ENCODE measurements at places on chromosomes 5 and 9.

- DNase-seq: no peak
These were observed 404.9 kb upstream of the ADAMTS16 start for GRCh38 chr5:4735261-4735660.

DNA sequence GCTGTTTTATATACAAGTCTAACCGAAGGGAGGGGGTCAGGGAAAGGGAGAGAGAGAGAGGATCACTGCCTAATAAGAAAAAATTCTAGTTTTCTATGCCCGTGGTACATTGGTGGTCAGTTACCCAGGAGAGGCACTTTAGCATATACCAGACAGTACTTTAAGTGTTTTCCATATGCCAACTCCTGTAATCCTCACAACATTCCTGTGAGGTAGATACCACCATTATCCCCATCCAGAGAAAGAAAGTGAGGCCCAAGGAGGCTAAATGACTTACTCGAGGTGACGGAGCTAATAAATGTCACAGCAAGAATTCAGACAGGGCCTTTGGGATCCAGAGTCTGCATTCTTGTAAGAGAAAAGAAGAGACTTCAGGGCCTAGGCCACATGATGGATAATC is 161.8 kb downstream of the NTRK2 start:
- no peak for DNase-seq

DNA sequence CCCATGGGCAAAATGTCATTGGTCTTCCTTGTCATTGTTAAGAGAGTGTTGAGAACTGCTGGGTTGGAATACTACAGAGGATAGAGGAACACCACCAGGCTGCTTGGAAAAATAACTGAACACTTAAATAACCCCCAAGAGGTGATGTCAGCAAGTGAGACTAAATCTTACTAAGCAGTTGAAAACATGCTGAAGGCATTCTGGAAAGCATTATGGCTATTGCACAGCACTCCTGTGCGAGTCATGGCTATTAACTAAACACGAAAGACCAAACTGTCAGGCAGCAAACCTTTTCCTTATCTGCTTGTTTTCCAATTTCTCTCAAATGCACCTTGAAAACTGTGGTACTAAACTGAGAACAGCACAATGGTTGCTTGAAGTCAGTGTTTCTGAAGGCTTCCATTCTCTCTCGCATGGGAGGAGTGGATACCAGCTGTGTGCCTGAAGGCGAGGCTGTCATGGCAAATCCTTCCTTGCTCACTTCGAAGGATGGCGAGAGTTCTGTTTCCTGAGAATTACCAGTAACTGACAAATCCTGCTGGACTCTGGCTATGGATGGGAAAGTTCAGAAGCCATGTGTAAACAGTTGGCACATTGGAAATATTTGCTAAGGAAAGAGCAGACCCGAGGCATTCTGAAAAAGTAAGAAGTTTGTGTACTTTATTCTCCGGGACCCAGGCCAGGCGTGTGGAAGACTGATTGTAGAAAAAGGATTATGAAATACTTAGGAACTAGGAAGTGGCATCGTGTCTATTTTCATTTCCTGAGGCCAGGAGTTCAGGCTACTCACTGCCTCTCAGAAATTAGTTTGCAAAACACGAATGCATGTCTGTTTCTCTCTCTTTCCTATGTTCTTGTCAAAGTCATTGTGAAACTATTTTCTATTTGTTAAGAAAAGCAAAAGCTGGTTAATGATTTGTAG is 182.1 kb downstream of the DMRT2 start:
- DNase-seq: no peak

DNA sequence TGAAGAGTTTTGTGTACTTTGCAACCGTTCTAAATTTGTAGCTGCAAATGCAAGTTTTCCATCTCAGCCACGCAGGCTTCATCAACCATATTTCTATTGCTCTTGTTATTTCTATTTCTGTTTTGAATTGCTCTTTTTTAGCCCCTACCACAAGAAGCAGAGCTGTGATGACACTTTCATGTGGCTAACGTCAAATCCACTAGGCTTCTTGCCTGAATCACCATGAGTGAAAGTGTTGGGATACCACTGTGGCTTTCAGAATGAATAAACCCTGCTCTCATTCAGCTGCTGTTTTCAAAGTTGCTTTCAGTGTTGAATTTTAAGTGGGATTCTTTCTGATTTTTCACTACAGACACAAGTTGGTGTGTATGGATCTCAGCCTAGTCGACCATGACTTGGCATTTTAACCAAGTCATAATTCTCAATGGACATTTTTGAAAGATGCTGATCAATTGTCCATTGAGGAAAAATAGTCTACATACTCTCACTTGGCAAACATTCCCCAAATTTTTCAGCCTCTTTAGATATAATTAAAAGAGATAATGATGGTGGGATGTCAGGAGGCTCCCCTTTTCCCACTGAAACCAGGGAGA is 41.0 kb upstream of the MTAP start:
- DNase-seq: no peak

GRCh38 chr9:134919303-134919702 is 1.6 kb upstream of the FCN1 start:
- DNase-seq: no peak

GRCh38 chr5:146447734-146448380 is 724 bp downstream of the TCERG1 start:
- no peak for DNase-seq

DNA sequence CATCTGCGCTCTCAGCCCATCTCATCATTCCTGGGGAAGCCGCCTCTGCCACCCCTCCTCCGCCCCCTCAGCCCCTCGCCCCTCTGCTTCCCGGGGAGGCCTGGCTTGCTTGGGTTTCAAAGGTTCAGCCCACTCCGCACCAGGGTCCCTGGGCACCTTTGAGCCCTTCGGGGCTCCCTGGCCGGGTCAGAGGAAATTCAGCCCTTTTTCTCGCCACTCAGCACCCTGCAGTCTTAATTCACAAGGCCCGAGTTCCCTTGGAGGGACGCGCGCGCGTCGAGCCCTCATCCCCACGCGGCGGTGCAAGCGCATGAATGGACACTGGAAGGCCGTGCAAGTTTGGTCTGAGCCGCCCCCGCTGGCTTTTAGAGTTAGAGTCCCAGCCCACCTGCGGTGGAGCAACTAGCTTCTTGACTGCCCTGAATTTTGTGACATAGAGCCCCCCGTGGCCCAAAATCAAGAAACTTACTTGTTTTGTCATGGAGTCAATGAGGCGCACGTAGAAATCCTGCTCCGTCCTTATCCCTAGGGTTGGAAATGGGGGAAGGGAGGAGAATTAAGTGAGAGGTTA is 4.5 kb downstream of the EBF1 start:
- DNase-seq: no peak

DNA sequence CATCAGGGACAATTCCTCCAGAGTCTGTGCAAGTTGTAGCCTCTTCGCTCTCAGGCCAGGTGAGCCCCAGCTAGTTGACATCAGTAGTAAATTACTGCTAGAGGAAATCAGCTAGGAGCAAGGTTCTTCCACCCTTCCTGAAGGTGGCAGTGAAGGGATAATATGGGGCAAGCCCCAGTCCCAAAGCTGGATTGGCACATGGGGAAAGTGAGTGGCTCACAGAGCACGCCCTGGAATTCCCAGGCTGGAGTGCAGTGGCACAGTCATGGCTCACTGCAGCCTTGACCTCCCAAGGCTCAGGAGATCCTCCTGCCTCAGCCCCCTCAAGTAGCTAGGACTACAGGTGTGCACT is 82.1 kb downstream of the CYFIP2 start:
- DNase-seq: no peak

DNA sequence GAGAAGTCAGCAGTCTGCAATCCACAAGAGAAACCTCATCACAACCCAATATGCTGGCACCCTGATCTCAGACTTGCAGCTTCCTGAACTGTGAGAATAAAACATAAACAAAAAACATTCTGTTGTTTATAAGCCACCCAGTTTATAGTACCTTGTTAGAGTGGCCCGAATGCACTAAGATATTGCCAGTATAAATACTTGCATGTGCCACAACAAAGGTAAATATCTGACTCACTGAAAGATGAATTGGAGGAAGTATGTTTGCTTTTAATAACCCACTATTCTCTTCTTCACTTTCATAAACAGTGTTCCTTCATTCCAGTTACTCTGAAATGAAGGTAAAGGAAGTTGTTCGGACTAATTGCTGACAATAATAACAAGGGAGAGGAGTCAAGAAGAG is 1163.4 kb upstream of the CDH6 start:
- DNase-seq: no peak

- no peak for DNase-seq
These were observed 37.2 kb downstream of the KDM4C start for GRCh38 chr9:6794936-6795335.

- DNase-seq: no peak
These were observed 250.5 kb downstream of the NR2F1-AS1 start for GRCh38 chr5:93330506-93330905.

DNA sequence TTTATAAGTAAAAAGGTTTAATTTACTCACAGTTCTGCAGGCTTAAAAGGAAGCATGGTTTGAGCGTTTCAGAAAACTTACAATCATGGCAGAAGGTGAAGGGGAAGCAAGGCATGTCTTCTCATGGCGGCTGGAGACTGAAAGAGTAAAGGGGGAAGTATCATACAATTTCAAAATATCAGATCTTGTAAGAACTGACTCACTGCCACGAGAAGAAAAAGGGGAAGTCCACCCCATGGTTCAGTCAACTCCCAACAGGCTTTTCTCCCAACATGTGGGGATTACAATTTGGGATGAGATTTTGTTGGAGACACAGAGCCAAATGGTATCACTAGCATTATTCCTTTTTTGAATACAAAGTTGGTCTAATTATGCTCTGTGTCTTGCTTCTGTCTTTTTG is 627.9 kb upstream of the ST8SIA4 start:
- no peak for DNase-seq

GRCh38 chr5:56977021-56977420 is 25.1 kb upstream of the MIER3 start:
- no peak for DNase-seq

DNA sequence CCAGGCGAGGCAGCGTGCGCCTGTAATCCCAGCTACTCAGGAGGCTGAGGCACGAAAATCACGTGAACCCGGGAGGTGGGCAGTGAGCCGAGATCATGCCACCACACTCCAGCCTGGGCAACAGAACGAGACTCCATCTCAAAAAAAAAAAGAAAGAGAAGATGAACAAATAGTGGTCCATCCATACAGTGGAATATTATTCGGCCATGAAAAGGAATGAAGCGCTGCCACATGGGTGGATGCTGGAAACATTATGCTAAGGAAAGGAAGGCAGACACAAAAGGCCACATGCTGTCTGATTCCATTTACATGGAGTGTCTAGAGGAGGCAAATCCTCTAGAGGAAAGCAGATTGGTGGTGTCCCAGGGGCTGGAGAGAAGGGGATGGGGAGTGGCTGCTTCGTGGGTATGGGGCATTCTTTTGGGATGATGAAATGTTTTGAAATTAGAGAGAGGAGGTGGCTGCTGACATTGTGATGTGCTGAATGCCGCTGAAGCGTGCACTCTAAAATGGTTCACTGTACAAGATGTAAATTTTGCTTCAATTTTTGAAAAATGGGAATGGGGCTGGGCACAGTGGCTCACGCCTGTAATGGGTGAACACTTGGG is 17.0 kb downstream of the PLPP7 start:
- no peak for DNase-seq

GRCh38 chr9:99056886-99057664 is 47.8 kb upstream of the TGFBR1 start:
- DNase-seq: no peak

- DNase-seq: no peak
These were observed 13.5 kb downstream of the CREBRF start for GRCh38 chr5:173069671-173070070.

- no peak for DNase-seq
These were observed 208.6 kb upstream of the BRINP1 start for GRCh38 chr9:119577881-119578280.

- no peak for DNase-seq
These were observed 46.9 kb downstream of the FOXB2 start for GRCh38 chr9:77066388-77066787.

GRCh38 chr9:133843250-133843649 is 105.1 kb upstream of the SARDH start:
- DNase-seq: no peak

- DNase-seq: no peak
These were observed 1712.5 kb upstream of the C9orf72 start for GRCh38 chr9:29285818-29286217.

Data from NCI-H2029 treated with DMSO at 0.1 percent for 48 hours (cell line).